ENCODE measurements at places on chromosomes 6 and 20.

GRCh38 chr6:100126790-100127484 is 132.9 kb upstream of the MCHR2 start:
- DNase-seq: no peak

DNA sequence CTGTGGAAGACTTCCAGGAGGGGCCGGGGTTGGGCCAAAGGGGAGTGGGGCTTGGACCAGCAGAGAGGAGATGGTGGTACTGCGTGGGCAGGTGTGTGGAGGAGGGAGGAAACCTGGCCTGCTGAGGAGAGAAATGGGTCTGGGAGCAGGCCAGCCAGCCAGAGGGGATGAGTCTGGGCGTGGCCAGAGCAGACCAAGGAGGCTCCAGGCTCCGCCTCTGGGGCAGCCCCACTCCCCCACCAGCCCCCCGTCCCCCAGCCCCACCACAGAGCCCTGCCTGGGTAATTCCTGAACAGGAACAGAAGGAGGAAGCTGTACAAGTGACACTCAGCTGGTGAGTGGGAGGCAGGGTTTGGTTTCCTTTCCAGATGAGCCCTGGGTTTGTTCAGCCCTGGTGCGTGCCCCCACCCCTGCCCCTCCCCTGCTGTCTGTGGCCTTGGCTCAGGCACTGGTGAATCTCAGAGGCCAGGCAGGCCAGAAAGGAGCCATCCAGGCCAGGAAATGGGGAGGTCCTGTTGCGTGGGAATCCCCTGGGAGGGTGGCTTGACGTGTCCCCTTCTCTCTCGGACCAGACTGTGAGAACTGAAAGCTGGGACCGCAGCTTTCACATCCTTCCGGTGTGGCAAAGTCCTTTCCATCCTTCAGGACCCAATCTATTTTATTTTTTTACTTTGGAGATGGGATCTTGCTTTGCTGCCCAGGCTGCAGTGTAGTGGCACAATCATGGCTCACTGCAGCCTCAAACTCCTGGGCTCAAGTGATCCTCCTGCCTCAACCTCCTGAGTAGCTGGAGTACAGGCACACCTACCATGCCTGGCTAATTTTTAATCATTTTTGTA is 9.4 kb upstream of the SRC start:
- no peak for DNase-seq

GRCh38 chr6:169791721-169792131 is 40.3 kb downstream of the ERMARD start:
- no peak for DNase-seq

GRCh38 chr20:20060234-20060998 is 8.1 kb downstream of the CFAP61 start:
- no peak for DNase-seq

DNA sequence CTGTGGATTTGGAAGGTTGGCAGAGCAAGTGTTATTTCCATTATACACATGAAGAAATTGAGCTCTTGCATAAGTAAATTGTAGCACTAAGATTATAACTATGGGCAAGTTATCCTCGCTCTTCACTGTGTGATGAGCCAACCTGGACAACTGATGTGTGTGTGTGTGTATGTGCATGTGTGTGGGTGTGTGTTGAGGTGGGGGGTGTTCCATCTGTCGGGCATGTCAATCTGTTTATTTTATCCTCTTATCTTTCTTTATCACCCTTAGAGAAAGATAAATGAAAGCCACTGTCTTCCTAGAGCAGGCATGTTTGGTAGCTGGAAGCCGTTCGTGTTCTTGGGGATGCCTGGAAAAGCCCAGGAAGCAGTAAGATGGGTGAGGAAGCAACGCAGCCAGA is 3.0 kb upstream of the DSP start:
- no peak for DNase-seq

DNA sequence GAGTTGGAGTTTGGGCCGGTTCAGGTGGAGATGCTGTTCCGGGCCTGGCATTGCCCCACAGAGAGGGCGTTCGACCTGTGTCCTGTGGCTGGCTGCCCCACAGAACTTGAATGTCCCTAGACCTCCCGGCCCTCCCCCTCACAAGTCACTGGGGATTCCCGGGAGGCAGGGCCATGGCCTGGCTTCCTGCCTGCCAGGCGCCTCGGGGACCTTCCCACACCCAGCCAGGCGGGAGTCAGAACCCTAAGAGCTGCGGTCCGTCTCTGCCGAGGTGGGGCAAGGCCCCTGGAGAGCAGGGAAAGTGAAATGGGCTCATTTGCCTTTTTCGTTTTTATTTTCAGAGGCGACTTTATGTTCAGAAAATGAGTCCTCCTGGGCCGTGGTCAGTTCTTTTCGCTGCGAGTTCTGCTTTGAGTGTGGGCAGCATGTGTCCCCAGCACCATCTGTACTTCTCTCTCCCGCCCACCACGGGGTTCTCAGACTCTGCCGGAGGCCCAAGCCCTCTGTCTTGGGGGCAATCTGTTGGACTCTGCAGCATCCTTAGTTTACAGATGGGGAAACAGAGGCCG is 8.5 kb downstream of the RBM38 start:
- no peak for DNase-seq

DNA sequence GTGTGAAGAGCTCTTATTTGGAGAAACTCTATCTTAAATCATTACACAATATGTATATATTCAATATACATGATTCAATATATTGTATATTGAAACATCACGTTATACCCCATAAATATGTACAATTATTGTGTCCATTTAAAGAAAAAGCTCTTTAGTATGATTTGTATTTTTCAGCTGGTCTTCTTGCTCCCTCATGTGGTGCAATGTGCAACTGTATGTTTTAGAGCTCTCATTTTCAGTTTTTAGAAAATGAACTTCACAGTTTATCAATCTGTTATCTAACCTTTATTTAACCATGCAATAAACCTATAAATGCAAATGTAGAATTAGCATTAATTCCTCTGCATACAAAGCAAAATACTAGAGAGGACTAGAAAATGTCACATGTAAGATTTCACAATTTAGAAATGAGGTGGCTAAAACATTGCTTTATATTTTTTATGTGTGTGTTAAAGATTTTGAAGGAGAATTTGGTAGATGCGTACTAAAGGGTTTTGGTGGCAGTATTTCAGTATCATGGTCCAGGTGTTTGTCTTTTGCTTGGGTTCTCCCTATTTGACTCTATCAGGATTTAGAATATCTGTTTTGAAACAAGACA is 167.1 kb downstream of the PHF3 start:
- DNase-seq: peak; percentile 7

DNA sequence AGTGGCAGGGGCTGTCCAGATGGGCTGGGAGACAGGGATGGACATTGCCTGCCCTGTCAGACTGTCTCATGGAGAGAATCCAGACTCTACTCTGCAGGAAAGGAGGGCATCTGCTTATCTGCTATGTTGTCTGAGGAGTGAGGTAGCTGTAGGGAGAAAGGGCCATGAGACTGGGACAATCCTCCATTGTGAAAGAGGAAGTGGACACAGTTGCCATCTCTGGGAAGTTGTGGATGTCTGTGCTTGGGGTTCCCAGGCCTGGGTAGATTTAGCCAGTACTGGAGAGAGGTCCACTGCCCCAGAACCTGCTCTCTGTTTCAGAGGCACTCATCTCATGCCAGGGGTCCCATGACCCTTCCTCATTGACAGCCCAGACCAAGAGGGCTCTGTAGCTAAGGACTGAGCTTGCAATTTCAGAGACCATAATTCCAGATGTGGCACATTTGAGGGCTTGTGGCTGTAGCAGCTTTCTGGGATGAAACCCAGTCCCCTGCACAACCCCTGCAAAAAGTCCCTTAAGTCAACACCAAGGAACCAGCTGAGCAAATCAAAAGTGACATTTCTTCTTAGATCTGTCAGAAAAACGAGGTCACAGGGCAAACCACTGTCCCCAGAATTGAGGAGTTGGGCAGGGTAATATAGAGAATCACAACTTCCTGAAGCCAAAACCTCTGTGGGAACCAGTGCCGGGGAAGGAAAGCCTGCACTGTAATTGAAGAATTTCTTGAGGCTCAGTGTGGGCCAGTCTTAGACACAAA is 4.1 kb upstream of the SIRPG start:
- no peak for DNase-seq

DNA sequence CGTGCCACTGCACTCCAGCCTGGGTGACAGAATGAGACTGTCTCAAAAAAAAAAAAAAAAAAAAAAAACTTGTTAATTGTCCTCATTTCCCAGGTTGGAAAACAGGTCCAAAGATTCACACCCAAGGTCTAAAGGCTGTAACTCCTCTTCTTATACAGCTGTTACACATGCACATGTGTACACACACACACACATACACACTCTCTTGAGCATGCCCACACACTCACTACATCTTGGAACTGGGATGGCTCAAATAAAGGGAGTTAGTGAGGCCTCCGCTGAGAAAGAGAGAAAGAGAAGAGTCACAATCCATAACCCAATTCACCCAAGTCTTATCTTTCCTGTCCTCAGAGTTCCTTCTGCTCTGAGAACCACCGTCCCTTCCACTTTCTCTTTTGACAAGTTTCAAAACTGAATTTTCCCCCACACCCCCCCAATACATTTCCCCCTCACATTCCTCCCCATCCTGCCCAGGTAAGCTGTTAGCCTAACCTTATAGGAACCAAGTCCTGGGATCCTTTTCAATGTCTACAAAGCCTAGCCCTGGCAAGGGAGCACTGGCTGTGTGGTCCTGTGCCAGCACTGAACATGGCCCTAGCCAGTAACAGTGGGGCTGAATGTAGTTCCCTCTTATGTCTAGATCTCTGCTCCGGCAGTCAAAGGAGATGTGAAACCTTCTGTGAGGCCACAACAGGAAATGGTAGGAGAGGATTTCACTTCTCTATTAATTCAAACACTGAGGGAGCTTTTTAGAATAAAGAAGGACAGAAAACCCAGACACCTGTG is 3.2 kb upstream of the HLA-DMB start:
- no peak for DNase-seq

DNA sequence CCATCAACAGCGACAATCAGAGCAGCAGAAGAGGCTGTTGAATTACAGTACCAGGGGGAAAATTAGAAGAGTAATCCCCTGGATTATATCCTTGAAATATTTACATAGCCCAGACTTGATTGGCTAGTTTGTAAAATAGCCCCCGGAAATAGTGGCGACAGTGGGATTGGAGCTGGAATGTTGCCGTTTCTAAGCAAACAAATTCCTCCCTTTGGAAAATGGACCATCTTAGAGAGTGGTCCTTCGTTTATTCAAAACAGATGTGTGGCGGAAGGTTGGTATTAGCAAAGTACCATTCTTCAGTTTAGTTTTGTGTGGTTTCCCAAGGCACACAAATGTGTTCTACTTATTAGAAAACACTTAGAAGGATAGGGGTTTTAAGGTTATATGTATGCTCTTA is 4.5 kb upstream of the EPB41L2 start:
- DNase-seq: no peak

DNA sequence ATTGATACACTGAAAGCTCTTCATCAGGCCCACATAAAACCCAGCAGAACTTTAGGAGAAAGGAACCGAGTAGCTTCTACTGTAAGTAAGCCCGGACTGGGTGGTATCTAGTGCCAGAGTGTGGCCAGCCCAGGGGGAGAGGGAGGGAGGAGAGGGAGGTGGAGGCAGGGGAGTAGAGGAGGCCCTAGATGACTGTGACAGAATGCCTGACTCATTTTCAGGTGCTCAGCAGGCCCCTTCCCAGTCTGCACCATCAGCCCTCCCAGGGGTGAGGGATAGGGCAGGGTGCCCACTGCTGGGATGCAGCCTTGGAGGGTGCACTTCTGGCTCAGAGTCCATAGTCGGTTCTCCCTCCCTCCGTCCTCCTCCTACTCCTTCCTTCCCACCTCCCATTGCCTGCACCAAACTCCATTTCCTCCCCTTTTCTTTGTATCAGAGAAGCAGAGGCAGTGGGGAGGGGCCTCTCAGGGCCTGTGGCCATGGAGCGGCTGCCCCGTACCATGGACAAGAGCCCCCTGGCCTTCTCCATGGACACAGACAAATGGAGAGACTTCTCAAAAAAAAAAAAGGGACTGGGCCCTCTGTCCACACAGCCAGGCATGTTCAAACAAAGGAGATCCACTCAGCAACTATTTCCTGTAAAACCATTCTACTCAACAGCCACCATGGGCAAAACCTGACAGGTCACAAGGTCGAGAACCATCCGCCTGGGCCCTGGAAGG is 184.9 kb upstream of the SNX9 start:
- no peak for DNase-seq

DNA sequence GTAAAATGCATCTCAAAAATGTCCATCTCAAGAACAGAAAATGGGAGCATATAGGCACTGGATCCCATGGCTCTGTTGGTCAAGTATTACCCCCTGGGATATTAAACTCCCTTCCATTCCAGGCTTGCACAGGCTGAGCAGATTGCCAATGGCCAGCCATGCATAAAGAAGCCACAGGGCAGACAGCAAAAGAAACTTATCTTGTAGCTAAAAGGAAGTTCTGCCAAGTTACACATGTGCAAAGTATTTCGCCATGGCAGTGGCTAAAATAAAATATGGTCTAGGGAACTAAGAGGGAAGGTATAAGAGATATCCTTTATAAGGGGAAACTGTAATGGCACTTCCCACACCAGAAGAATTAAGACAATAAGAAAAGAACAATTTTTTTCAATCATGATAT is 415.6 kb upstream of the BTBD3 start:
- no peak for DNase-seq

- DNase-seq: no peak
Measured at GRCh38 chr6:33888664-33889200, 84.9 kb upstream of the MLN start.

Data from muscle of arm (tissue), 14 donors.